ENCODE measurements at places on chromosomes 5 and 9.

DNA sequence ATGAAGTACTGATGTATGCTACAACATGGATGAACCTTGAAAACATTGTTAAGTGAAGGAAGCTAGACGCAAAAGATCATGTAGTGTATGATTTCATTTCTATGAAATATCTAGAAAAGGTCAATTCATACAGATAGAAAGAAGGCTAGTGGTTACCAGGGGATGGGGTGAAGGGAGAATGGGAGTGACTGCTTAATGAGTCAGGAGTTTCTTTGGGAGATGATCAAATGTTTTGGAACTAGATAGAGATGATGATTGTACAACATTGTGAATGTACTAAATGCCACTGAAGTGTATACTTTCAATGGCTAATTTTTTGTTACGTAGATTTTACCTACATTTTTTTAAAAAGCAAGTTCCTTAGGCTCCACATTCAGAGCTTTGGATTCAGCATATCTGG is 14.9 kb upstream of the DELE1 start:
- no peak for DNase-seq

GRCh38 chr9:87765521-87765920 is 39.6 kb downstream of the CTSL start:
- DNase-seq, result no peak

- no peak for DNase-seq
Observed at GRCh38 chr5:1133510-1134201, 21.8 kb upstream of the SLC12A7 start.

DNA sequence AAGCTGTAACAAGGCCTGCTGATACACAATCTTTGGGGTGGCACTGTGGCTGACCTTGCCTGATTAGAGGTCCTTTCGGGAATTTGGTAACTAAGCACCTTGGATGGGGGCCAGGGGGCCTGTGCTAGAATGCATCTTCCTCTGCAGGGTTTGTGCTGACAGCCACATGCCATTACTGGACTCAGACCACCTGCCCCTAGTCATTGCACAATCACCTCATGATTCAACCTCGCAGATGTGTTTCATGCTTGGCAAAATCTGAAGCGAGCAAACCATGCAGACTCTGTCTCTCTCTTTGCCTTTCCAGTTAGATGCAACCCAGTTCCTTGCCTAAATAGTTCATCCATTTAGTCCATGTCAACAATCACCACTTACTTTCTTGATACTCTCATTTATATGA is 96.5 kb upstream of the ERCC6L2 start:
- DNase-seq, result no peak

GRCh38 chr5:69279517-69279916 is 44.8 kb downstream of the CDK7 start:
- DNase-seq, result no peak

- DNase-seq, result peak; percentile 17
Observed at GRCh38 chr9:89814340-89815040, 209.7 kb downstream of the GADD45G start.

DNA sequence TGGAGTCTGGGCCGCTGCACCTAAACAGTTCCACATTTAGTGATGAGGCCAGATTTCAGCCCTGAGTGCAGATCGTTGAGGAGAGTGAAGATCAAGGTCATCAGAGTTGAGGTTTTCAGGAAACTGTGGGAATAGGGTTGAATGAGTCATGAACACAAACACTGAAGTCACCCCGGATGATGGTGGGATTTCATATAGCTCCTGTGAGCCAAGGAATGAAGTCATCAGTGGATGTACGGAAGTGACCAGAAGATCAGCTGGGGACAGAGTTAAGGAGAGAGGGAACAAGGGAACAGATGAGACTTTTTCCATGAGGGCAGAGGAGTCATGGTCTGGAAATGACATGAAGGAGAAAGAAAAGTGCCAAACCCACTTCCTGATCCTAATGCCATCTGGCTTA is 36.5 kb downstream of the PALM2AKAP2 start:
- DNase-seq, result no peak

GRCh38 chr5:113217619-113218184 is 217.1 kb downstream of the TSSK1B start:
- DNase-seq, result no peak

Data from hematopoietic multipotent progenitor cell treated with erythropoietin and hydrocortisone succinate and interleukin-3 and kit ligand, for 6 days (in vitro differentiated cells).